ENCODE measurements at places on chromosomes 13 and 19. TPM values are rescaled to one million over a fixed set of nuclear protein-coding genes. Genes with fewer than 3 reads are reported as not detected.

FCHO1 gene
- polyA plus RNA-seq = 0.51 TPM

LIPE gene
- polyA plus RNA-seq = 11.4 TPM

TTC9B gene
- not detected for polyA plus RNA-seq

KRTDAP gene
- 109 TPM for polyA plus RNA-seq

ZNF888 gene
- 1.9 TPM for polyA plus RNA-seq

TEX101 gene
- 2.4 TPM for polyA plus RNA-seq

GMIP gene
- polyA plus RNA-seq = 6.3 TPM

ZNF221 gene
- 1.2 TPM for polyA plus RNA-seq

BTBD2 gene
- 40.0 TPM for polyA plus RNA-seq

GNA15 gene
- 118 TPM for polyA plus RNA-seq

PLIN5 gene
- 2.7 TPM for polyA plus RNA-seq

ZNF681 gene
- polyA plus RNA-seq = 0.67 TPM

LAIR2 gene
- polyA plus RNA-seq = not detected

C19orf38 gene
- polyA plus RNA-seq = 0.19 TPM

SLC15A1 gene
- 0.46 TPM for polyA plus RNA-seq

ZNF547 gene
- 2.7 TPM for polyA plus RNA-seq

ADGRE3 gene
- not detected for polyA plus RNA-seq

DACT3 gene
- polyA plus RNA-seq = 3.2 TPM

TMIGD2 gene
- 0.31 TPM for polyA plus RNA-seq

ANGPTL8 gene
- not detected for polyA plus RNA-seq

FCGBP gene
- 2.3 TPM for polyA plus RNA-seq

MIER2 gene
- polyA plus RNA-seq = 13.0 TPM

TNFSF9 gene
- polyA plus RNA-seq = 4.8 TPM

MTUS2 gene
- 0.20 TPM for polyA plus RNA-seq

LMTK3 gene
- polyA plus RNA-seq = 7.5 TPM

RNF225 gene
- 1.6 TPM for polyA plus RNA-seq

CGB1 gene
- polyA plus RNA-seq = not detected

EBI3 gene
- polyA plus RNA-seq = 0.53 TPM

ETHE1 gene
- 50.5 TPM for polyA plus RNA-seq

TNFAIP8L1 gene
- 4.7 TPM for polyA plus RNA-seq

IZUMO1 gene
- polyA plus RNA-seq = 0.39 TPM

PNMA8A gene
- polyA plus RNA-seq = 0.10 TPM

ZNF304 gene
- polyA plus RNA-seq = 3.0 TPM

RFPL4A gene
- polyA plus RNA-seq = not detected

CYP2F1 gene
- 2.0 TPM for polyA plus RNA-seq

ATP7B gene
- polyA plus RNA-seq = 0.55 TPM

ZNF208 gene
- 0.44 TPM for polyA plus RNA-seq

RYR1 gene
- polyA plus RNA-seq = 8.7 TPM

RNF17 gene
- not detected for polyA plus RNA-seq

EFNB2 gene
- 8.4 TPM for polyA plus RNA-seq

PLPP2 gene
- polyA plus RNA-seq = 9.8 TPM

OVOL3 gene
- polyA plus RNA-seq = not detected

Measured in esophagus (tissue), 2 donors.